ENCODE measurements at places on chromosomes 5 and 9. TPM values are rescaled to one million over a fixed set of nuclear protein-coding genes. Genes with fewer than 3 reads are reported as not detected.

Gene FRMPD1
- not detected for total RNA-seq

Gene PCA3
- not detected for total RNA-seq

Gene IL31RA
- total RNA-seq = not detected

Gene ORM2
- total RNA-seq = not detected

Gene PCDHB14
- total RNA-seq = 0.55 TPM

Gene C5orf46
- not detected for total RNA-seq

Gene HAPLN1
- 0.47 TPM for total RNA-seq

Gene FAT2
- not detected for total RNA-seq

Gene TPM2
- 439 TPM for total RNA-seq

Gene PHAX
- 50.5 TPM for total RNA-seq

Gene CAMK2A
- 0.31 TPM for total RNA-seq

Gene ANKS6
- 55.6 TPM for total RNA-seq

Gene BNC2
- 5.0 TPM for total RNA-seq

Gene REXO4
- 25.0 TPM for total RNA-seq

Gene PTGER4
- total RNA-seq = 0.37 TPM

Gene PITX1
- total RNA-seq = 60.2 TPM

Gene DMRT3
- not detected for total RNA-seq

Gene HEMGN
- total RNA-seq = not detected

Gene FBXL7
- total RNA-seq = not detected

Gene ACTL7B
- not detected for total RNA-seq

Gene ZDHHC21
- total RNA-seq = 3.9 TPM

Gene FAM170A
- not detected for total RNA-seq

Gene NTRK2
- not detected for total RNA-seq

Gene SLC31A2
- 4.4 TPM for total RNA-seq

Gene FAM221B
- not detected for total RNA-seq

Gene NSA2
- 21.1 TPM for total RNA-seq

Gene GABRA6
- total RNA-seq = not detected

Gene AK6
- total RNA-seq = 39.7 TPM

Gene ADAMTS16
- total RNA-seq = not detected

Gene CTNNAL1
- total RNA-seq = 95.8 TPM

Gene GAS1
- total RNA-seq = not detected

Gene CDKN2B
- total RNA-seq = 2.6 TPM

Gene TUSC1
- total RNA-seq = 0.31 TPM

Gene FEM1C
- 7.8 TPM for total RNA-seq

Gene PCDHA13
- 0.86 TPM for total RNA-seq

Gene SOX30
- total RNA-seq = not detected

Gene IL13
- total RNA-seq = not detected

Gene SAPCD2
- 63.5 TPM for total RNA-seq

Gene FSTL4
- total RNA-seq = not detected

Gene SLC22A5
- 5.3 TPM for total RNA-seq

Gene PCDHGB2
- 0.18 TPM for total RNA-seq

Gene TMEM171
- total RNA-seq = not detected

Gene DAB2IP
- total RNA-seq = 30.0 TPM

Gene MYMK
- not detected for total RNA-seq

Gene GARIN3
- not detected for total RNA-seq

Gene RANBP17
- 5.5 TPM for total RNA-seq

Gene ACSL6
- total RNA-seq = 7.3 TPM

Gene CNOT6
- 18.0 TPM for total RNA-seq

Gene CCNI2
- total RNA-seq = not detected

Gene PRRX2
- total RNA-seq = not detected

Gene ZNF883
- not detected for total RNA-seq

Gene RNF208
- total RNA-seq = not detected

Gene UGCG
- 147 TPM for total RNA-seq

Gene ZNF462
- total RNA-seq = 0.06 TPM

Gene ITGA2
- not detected for total RNA-seq

Gene ARHGEF37
- total RNA-seq = not detected

Gene PCDHGB5
- total RNA-seq = not detected

Gene KIAA1191
- total RNA-seq = 117 TPM

Gene CEP72
- total RNA-seq = 13.9 TPM

Gene PTGR1
- total RNA-seq = 2.4 TPM

All from G401 (cell line).